Hematopoietic multipotent progenitor cell treated with erythropoietin and hydrocortisone succinate and interleukin-3 and kit ligand, for 8 days (in vitro differentiated cells): ENCODE measurements at places on chromosomes 6 and 20.

GRCh38 chr6:101537753-101538316, 144.3 kb downstream of the GRIK2 start:
- DNase-seq: no peak

DNA sequence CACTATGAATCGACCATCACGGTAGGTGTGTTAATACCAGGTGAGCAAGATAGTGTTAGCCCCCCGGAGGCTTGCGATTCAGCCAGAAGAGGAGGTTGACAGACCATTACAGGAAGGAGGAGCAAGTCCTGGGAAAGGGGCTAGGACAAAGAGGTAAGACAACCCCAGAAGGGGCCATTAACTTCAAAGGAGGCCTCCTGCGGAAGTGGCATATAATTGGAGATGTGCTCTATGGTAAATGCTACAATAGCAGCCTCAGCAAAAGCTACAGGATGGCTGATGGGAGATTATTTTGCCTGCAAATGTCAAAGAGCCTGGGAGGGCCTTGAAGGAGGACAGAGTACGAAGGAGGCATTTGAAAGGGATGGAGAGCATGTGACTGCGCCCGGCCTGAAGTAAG, 108.6 kb upstream of the CITED2 start:
- no peak for DNase-seq

- DNase-seq: no peak
Measured at GRCh38 chr20:33282991-33283555, at the start of gene BPIFB1. Gene BPIFB1, plus strand, starts transcription at chr20:33283214. Its CDS starts 2,860 bp downstream, at chr20:33286074.

- no peak for DNase-seq
Measured at GRCh38 chr20:56358070-56358469, 704 bp upstream of the FAM210B start.

DNA sequence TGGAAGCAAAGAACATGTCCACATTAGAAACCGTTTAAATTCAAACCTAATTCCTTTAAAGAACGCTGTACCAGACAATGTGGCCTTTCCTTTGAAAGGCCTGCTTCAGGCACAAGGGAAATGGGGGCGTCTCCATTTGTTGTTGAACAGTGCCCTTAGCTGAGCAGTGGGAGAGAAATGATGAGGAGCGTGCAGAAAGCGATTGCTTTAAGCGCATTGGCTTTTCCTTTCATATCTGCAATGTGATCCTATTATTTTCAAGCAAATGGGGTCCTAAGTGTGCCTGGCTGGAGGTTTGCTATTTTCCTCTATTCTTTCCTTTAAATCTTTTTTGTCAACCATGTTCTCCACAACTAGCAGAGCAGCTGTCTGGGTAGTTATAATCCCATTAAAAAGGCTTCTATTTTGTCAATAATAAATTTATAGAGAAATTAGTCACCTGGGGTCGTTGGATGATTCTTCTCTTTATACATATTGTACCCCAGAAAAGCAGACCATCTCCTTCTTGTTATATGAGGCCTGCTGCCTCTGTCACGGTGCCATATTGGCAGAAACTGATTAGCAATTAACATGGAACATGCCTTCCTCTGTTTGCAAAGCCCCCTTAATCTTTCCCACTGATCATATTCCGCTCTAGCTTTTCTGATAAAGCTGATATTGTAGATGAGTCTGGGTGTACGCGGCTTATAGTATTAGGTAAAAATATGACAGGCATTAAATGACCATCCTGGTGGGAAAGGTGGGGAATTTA, 151.1 kb upstream of the JAG1 start:
- DNase-seq: no peak

DNA sequence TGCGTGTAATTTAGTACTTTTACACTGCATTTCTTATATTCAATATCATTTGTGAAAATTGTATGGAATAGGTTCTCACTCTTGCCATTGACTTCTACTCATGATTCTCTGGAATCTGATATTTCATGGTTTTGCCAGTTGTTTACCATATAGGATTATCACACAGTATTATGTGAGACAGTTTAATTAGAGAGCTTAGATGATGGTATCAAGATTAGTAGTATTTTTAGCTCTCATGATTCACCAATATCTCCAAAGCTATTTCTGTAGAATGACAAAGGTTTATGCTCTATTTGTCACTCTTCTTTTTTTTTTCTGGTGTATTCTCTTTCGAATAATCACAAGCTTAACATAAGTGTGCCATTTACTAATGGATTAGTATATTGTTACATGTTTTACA, 45.9 kb downstream of the EPHA7 start:
- DNase-seq: no peak

- DNase-seq: peak; percentile 75
Measured at GRCh38 chr20:16243470-16243869, 329.8 kb downstream of the KIF16B start.

- DNase-seq: no peak
Measured at GRCh38 chr6:54525731-54526130, 217.5 kb downstream of the TINAG start.

DNA sequence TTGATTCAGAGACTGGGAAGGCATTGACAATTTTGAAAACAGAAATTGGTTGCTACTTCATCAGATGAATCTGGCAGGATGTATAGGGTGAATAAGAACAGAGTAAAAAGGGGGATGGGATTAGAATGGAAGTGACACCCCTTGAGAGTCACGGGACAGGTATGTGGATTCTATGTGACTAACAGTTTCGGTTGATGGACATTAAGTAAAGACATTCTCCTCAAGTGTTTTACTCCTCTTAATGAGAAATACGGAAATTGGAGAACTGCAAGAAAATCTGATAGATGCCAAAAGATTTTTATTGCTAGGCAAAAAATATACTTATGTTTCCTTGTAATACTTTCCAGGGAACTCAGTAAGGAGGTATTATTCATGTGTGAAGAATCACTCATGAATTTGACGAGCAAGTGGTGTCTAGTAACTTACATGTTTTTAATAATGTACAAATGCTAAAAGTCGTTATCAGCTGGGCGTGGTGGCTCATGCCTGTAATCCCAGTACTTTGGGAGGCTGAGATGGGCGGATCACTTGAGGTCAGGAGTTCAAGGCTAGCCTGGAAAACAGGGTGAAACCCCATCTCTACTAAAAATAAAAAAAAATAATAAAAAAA, 135.8 kb downstream of the KIF16B start:
- DNase-seq: no peak

GRCh38 chr6:12277386-12277785, 12.8 kb upstream of the EDN1 start:
- no peak for DNase-seq

DNA sequence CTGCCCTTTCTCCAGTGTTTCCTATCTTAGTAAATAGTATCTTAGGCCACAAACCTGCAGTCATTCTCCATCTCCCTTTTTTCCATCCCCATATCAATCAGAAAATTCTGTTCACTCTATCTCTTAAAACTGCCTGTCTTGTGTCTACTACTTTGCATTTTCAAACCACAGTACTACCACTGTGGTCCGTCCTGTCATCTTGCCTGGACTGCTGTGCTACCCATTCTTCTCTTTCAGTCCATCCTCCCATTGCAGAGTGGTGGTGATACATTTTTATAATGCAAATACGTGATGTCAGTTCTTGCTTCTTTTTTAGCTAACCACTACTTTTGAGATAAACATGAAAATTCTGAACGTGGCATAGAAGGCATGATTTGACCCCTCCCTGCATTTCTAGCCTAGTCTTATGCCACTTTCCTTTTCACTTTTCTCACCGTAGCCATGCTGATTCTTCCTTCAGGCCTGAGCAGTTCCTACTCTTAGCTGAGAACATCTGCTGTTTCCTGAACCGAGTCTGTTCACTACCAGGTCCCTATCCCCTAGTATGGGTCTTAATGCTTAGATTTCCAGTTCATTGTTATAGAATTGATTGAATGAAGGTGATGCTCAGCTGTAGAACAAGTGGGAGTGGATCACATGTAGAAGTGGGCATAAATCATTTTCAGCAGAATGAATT, 13.8 kb downstream of the TBPL1 start:
- DNase-seq: no peak

- no peak for DNase-seq
Measured at GRCh38 chr6:48061265-48061990, 49.6 kb downstream of the PTCHD4 start.

DNA sequence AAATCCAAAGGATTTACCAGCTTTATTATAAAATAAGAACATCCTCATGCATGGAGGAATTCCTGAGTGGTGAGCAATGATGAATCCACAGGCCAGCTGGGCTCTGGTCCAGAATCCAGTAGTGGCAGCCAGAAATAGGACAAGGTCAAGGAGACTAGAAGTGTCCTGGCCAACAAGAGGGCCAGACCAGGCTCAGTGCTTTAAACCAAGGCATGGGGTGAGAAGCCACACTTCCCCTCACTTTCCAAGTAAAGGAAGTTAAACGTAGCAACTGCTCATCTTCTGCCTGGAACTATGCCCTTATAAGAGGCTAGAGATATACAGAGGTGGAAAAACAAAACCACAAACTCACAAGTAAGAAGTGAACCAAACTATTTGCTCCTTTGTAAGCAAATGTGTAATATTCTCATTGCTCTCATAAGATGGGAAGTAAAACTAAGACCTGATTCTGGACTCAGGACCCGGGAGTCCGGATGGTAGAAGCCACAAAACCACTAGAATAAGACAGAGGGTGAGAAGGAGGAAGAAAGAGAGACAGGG, 253.2 kb downstream of the UST start:
- no peak for DNase-seq

- DNase-seq: no peak
Measured at GRCh38 chr6:82365016-82365795, 1.6 kb downstream of the TPBG start.

DNA sequence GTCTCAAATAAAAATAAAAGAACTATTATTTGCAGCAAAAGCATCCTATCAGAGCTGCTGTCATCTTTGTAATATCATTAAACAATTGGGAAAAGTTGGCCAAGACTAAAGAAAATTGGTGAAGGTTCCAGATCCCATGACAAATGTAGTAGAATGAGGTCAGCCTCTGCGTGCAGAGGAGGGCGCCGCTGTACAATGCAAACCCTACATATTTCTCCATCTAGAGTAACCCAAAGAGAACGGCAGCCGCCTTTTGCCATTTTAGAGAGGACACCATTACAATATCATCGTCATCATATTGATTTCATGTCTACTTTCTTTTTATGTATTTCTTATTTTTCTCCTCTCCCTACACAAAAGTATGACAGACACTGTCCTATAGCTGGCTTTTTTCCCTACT, 59.5 kb downstream of the ZMYND8 start:
- no peak for DNase-seq

GRCh38 chr6:7155871-7156579, 48.3 kb downstream of the RREB1 start:
- DNase-seq: no peak

DNA sequence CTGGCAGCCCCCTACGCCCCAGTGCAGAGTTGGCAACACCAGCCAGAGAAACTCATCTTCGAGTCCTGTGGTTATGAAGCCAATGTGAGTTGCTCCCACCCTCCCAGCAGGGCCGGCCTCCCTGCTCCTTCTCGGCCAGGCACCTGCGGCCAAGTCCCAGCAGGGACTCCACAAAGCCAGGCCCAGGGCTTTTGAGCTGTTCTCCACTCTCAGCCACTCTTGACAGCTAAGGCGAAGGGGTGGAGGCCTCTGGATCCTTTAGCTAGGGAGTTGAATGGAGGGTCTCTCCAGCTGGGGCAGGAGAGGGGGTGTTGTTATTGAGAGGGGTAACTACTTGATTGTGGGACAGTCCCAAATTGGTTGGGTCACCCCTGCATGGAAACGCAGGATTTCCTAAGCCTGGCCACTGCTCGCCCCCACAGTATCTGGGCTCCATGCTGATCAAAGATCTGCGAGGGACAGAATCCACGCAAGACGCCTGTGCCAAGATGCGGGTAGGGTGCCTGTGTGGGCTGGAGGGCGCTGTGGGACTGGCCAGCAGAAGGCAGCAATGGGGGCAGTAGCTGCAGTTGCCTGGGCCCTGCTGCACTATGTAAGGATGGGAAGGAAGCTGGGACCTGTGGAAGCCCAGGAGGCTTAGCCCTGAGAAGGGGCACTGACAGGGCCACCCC, 58.3 kb downstream of the TCP11 start:
- DNase-seq: no peak

GRCh38 chr20:55880361-55880760, 125.0 kb downstream of the CBLN4 start:
- DNase-seq: no peak

DNA sequence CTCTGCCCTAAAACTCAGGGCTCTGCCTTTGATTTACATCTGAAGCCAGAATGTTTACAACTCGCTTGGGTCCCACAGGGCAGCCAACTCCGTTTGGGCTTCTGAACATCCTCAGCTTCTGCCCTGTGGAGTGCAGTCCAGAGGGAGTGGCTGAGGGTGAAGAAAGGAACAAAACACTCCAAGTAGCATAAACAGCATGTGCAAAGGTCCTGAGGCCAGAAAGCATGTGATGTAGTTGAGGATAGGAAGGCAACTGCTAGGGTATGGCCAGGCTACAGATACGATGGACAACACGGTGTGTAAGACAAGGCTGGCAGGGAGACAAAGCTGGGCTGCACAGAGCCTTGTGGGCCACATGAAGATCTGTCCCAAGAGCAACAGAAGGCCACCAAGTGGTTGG, 12.5 kb downstream of the JAG1 start:
- DNase-seq: no peak

GRCh38 chr20:2814587-2815051, at the start of gene C20orf141:
Gene C20orf141, plus strand, starts transcription at chr20:2814987. Its CDS starts 198 bp downstream, at chr20:2815185.
- DNase-seq: peak; percentile 55

DNA sequence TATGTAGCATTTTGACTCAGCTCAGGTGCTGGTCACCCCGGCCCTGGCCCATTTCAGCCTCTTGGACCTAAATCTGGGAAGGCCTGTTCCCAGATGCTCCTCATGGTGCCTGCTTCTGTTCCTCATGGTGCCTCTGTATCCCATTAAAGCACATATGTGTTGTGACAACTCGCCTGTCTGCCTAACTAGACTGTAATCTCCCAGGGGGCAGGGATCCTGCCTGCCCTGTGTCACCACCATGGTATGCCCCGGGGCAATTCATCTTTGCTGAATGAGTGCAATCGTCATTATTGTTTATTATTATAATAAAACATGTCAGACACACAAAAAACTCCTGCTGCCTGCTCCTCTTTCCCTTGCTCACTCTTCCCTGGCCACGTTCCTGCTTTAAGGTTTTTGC, 62.0 kb downstream of the ZFP64 start:
- DNase-seq: no peak

- no peak for DNase-seq
Measured at GRCh38 chr20:10609276-10609675, 64.5 kb downstream of the JAG1 start.
